ENCODE measurements at places on chromosomes 13 and 19. TPM values are rescaled to one million over a fixed set of nuclear protein-coding genes. Genes with fewer than 3 reads are reported as not detected.

NTF4 gene
- not detected for total RNA-seq

NLRP5 gene
- total RNA-seq, result not detected

GRCh38 chr13:24727731-24728601 is 36.0 kb upstream of the RNF17 start:
- DNase-seq, result peak; percentile 90

DNA sequence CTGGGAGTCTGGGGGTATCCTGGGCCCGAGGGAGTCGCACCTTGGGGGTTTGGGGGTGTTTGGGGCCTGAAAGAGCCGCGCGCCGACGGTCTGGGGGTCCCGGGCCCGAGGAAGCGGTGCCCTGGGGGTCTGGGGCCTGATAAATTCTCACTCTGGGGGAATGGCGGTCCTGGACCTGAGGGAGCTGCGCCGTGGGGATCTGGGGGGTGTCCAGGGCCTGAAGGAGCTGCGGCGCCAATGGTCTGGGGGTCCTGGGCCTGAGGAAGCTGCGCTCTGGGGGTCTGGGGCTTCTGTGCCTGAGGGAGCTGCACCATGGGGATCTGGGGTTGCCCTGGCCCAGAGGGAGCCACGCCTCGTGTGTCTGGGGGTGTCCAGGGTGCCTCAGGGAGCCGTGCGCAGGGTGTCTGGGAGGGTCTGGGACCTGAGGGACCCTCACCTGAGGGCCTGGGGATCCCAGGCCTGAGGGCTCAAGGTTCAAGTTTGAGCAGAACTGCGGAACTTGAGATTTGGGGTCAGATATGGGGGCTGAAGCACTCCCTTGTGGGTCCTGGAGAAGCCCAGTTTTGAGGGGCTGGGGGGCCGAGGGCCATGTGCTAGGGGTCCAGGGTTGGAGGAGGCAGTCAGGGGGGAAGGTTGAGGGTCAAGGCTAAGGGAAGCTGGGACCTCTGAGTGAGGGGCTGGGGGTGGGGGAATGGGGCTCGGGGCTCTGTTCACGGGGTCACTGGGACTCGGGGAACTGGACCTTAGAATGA is 1.1 kb downstream of the HDGFL2 start:
- DNase-seq, result no peak

All from activated CD4-positive, alpha-beta T cell treated with anti-CD3 and anti-CD28 coated beads, Interleukin-2, amount 10 ng/mL, durations not matched to agents 24 days and 14 days (primary cell).